ENCODE measurements at places on chromosomes 1 and 21.

GRCh38 chr1:103790172-103790571 is 40.5 kb downstream of the AMY1C start:
- DNase-seq, result no peak

GRCh38 chr21:40200126-40200525 is 332.9 kb downstream of the PCP4 start:
- DNase-seq, result no peak

GRCh38 chr1:220552672-220553260 is 24.8 kb downstream of the MARK1 start:
- DNase-seq, result no peak

DNA sequence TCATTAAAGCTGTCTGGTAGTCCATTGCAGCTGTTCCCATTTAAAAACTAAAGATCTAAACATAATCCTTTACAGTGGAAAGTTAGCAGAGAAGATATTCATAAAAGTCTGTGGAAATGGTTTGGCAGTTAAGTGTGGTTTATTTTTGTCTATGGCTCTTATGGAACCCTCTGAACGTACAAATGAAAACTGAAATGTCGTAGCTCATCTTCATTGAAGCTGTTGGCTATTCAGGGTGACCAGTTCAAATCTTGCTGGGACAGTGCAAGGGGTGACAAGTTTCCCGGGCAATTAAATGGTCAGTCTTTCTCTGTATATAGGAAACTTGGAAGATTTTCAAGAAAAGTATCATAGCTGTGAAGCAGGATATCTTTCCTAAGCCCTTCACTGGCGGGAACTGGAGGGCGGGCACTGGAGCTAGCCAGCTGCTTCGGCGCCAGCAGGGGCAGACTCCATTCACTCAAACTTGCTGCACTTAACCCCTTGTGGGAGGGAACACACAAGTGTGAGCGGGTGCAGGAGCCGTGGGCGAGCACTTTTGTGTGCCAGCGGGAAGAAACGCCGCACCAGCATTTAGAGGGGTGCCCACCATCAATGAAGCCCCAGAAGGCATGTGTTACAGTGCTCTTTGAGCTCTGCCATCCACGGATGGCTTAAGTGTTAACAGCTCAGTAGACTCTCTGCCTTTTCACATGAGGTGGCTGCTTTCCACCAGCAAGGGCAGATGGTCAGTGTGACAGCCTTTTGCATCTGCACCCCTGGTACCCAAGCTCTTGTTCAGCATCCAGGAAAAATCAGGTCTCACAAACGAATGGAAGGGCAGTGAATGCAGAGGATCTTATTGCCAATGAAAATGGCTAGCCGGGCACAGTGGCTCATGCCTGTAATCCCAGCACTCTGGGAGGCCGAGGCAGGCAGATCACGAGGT is 232.1 kb upstream of the KAZN start:
- no peak for DNase-seq

DNA sequence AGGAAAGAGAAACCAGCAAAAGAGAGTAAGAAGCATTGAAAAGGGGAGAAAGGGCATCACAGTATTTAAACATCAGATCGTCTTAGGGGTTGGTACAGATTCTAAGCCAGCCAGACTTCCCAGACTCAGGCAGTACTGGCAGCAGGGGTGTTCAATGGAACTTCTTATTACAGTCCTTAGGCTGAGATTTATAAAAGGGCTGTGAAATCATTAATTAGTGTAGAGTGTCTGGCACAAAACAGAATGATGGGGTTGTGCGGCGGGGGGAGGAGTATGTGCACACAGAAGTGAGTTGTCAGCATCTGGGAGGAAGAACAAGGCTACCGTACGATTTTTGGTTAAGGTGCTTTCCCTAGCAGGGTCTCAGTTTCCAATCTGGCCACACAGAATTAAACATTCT is 38.2 kb downstream of the ARHGEF11 start:
- DNase-seq, result no peak

- DNase-seq, result no peak
Observed at GRCh38 chr1:56625819-56626440, 19.2 kb upstream of the PRKAA2 start.

DNA sequence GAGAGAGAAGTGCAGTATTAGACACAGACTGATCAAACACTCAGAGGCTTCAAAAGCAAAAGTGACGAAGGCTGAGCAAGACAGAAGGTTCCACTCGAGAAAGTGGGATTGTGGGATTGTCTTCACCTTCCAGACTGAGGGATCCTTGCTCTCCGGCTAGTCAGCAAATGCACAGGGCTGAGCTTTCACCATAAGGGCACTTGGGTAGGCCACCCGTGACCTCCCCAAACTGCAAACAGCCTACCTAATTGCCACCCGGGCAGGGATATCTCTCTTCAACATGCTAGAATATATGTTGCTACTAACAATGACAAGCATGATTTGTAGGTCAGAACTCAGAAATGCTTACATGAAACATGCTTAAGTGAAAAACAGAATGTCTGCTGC is 35.3 kb upstream of the RIPK4 start:
- no peak for DNase-seq

DNA sequence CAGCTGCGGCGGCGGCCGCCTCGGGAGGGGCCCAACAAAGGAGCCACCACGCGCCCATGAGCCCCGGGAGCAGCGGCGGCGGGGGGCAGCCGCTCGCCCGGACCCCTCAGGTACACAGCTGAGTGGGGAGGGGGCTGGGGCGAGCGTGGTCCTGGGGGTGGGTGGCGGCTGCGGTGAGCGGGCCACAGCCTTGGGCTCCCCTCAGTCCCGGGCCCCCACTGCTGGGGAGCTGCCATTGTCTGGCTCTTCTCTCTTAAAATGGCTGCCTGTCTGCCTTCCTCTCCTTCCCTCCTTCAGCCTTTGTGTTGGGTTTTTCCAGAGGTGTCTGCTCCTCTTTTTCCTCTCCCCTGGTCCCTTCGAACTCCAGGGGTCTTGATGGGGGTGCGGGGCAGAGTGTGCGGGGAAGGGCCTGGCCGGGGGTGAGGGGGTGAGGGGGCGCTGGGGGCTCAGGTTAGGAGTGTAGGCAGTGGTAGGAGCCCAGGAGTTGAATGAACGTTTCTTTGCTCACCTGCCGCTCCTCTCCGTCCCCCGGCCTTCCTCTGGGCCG is 1.7 kb downstream of the ARID1A start:
- DNase-seq, result peak; percentile 25

DNA sequence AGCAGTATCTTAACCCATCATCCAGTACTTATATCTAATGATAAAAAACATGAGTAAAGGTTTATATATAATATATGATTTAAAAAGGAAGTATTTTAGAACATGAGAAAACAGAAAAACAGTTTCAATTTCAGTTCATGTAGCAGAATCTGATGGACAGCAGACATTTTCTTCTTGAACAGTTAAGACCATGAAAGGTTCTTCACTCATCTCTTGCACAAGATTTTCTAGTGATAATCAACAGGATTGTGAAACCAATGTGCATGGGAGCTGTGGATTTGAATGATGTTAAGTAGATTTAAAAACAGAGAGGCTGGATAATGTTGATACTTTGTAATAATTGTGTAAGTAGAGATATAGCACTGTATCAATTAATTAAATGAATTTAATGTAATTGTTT is 1297.6 kb downstream of the BRINP3 start:
- no peak for DNase-seq

DNA sequence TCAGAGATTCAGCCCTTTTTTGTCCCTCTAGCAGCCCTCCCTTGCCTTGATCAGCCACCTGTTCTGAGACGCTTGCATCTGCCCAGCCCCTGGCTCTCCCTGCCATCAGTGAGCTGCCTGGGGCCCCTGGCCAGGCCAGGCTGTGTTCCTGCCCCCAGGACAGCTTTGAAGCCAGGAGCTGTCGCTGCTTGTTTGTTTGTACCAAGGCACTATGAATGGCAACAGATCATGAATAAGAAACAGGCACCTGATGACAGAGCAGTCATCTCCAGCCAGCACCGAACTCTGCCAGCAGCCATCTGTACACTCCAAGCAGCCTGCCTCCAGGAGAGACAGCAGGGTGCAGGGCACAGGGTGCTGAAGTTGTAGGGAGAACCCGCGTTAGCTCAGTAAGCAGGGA is 8.1 kb upstream of the VWA5B1 start:
- DNase-seq, result no peak

DNA sequence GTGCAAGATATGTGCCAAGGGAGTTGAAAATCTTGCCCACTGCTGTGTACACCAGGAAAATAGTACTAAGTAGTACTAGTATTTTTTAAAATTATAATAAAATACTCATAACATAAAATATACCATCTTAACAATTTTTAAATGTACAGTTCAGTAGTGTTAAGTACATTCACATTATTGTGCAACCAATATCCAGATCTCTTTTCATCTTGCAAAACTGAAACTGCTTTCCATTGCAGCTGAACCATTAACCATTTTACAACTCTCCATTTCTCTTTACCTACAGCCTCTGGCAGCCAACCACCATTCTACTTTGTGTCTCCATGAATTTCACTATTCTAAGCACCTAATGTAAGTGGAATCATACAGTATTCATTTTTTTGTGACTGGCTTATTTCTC is 19.3 kb upstream of the RAB3GAP2 start:
- DNase-seq, result no peak

- no peak for DNase-seq
Observed at GRCh38 chr1:103441342-103441741, 84.2 kb upstream of the RNPC3 start.

DNA sequence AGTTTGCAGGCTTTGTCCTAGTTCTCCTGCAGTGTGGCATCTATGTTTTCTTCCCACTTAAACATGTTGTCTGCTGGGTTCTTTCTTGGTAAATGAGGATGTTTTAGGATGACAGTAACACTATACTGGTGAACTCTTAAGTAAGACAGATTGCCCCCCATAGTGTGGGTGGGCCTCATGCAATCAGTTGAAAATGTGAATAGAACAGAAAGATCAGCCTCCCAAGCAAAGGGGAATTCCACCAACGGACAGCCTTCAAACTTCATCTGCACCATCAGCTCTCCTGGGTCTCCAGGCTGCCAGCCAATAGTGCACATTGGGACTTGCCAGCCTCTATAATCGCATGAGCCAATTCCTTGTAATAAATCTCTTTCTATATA is 10.7 kb upstream of the TARBP1 start:
- no peak for DNase-seq

DNA sequence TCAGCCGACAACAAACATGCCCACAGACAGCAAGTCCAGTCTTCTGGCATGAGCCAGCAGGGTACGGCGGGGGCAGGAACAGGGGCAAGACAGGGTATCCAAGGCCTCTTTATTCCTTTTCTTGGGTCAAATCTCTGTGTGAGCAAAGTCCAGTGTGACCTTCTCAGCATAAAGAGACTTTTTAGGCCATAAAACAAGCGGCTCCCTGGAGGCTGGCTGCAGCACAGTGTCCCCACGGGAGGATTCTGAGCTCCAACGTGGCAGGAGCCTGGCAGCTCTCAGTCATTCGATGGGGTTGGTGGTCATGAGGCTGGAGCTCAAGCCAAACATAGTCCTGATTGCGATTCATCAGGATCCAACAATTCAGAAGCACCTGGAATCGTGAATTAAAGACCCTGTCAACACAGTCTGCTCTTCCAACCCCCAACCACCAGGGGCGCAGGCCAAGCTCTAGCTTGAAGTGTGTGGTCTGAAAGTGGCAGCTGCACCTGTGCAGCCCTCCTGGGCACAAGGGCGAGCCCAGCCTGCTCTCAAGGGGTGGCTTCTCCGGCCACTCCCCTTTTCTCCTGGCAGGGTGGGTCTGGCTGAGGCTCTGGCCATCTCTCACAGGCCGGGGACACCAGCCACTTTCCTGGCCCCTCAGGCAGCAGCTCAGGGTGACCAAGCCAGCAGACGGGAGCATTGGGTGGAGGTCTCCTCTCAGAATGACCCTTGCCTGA is 62.1 kb downstream of the SLC66A1 start:
- no peak for DNase-seq

- no peak for DNase-seq
Observed at GRCh38 chr1:181685211-181685610, 201.9 kb downstream of the CACNA1E start.

- no peak for DNase-seq
Observed at GRCh38 chr1:38728585-38728908, 131.0 kb downstream of the RRAGC start.

GRCh38 chr1:51784997-51785421 is 93.5 kb downstream of the NRDC start:
- DNase-seq, result no peak

- DNase-seq, result no peak
Observed at GRCh38 chr1:35885961-35886558, 3.1 kb downstream of the AGO1 start.

DNA sequence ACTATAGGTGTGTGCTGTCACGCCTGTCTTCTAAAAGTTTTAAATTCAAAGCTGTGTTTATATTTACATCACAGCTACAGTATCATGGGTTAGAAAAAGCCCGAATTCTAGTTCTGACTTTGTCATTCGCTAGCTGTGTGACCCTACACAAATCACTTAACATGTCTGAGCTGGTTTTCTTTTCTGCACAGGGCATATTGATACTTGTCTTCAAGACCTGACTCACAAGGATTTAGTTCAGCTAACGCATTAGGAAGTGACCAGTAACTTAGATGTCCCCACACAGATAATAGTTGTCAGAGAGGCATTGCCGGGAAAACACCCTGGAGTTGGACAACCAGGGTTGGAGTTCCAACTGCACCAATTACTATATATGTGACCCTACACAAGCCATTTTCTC is 25.9 kb downstream of the GIPC2 start:
- no peak for DNase-seq

- no peak for DNase-seq
Observed at GRCh38 chr1:182004601-182005000, 56.9 kb downstream of the ZNF648 start.

DNA sequence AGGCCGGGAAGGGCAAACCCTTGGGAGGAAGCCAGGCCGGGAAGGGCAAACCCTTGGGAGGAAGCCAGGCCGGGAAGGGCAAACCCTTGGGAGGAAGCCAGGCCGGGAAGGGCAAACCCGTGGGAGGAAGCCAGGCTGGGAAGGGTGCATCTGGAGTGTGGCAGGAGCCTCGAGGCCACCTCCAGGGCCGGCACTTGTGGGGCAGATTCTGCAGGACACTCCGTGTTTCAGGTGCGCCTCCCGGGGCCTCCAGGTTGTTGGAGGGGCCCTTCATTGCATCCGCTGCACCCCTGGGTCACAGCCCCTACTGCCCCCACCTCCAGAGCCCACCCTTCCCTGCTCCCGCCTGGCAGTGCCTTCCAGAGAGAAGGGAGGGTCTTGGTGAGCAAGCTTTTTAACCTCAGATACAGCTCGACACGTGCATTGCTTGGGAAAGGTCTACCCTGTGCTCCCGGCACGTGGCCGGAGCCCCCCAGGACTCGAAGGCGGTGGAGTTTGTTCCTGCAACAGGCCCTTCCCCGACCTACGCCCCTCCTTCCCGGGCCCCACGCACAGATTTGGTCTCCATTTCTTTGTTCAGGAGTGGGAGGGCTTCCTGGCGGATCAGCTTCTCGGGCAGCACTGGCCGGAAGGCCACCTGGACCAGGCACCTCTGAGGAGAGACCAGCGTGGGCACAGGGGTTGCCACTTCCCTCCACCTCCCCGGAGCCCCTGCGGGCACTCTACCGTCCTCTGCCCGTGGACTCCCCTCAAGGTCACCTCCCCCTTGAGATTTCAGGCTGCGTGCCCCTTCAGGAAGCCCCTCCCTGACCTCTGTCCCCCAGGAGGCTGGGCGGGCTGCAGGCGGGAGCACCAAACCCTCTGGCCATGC is 9.4 kb upstream of the TMEM52 start:
- no peak for DNase-seq
